ENCODE measurements at places on chromosomes 1 and 21.

DNA sequence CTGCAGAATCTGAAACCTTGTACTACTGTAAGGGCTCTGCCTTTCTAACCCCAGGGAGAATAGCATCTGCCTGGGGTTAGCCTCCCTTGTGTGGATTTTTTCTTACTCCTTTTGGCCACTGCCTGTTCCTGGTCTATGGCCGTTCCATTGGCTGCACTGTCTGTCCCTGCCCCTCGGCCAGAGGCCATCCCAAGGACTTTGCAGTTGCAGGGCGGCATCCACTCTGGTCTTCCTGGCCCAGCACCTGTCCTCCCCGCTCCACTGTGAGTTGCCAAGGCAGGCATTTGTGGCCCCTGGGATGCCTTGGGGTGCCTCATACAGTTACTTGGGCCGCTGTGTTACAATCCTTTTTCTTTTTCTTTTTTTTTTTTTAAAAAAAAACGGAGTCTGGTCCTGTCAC lies 45.8 kb downstream of the PDE9A start:
- no peak for DNase-seq

DNA sequence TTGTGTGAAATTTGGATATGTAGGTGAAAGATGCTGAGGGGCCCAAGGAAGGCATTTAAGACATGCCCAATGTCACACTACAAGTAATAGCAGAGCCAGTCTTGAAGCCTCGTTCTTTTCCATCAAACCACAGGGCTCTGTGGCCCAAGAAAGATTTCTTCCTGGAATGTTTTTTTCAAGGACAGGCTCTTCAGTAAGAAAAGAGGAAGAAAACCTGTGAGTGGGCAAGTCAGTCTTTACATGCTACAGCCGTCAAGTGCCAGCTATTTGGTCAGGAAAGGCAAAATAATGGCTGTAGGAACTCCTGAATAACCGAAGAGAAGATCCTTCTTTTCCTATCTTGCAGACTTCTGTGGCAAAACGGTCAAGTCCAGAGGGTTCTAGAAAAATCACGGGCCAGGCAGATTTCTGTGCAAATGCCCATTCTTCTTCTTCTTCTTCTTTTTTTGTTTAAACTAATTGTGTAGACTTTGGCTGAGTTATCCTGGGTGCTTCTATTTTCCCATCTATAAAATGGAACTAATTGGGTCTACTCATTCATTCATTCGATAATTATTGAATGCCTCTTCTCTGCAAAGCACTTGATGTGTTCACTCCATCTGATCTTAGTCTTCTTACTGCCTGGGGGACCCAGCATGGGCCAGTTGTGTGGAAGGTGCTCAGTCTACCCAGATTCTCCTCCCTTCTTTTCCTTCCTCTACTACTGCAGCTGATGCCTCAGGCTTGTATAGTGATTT lies 1.9 kb upstream of the ID3 start:
- DNase-seq: no peak

DNA sequence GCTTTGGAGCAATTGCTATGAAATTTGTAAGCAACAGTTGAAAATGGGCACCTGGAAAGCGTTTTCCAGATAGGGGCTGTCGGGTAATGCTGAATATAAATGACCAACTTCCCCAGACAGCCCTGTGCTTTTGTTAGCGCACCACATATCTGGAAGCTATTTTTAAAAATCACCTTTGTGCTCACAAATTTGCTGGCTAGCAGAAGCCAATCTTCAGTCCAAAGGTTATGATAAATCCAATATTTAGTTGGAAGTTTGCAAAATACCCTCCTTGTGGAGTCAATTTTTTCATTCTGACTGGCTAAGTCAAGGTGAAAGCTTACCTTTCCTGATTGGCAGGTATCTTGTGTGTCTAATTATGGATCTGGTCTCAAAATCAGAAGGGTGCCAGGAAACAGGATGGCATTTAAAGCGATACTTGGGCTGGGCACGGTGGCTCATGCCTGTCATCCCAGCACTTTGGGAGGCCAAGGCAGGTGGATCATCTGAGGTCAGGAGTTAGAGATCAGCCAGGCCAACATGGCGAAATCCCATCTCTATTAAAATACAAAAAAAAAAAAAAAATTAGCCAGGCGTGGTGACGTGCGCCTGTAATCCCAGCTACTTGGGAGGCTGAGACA lies 124.1 kb upstream of the AJAP1 start:
- DNase-seq: no peak

- no peak for DNase-seq
These were observed 18.3 kb downstream of the LY9 start for GRCh38 chr1:160814316-160814715.

DNA sequence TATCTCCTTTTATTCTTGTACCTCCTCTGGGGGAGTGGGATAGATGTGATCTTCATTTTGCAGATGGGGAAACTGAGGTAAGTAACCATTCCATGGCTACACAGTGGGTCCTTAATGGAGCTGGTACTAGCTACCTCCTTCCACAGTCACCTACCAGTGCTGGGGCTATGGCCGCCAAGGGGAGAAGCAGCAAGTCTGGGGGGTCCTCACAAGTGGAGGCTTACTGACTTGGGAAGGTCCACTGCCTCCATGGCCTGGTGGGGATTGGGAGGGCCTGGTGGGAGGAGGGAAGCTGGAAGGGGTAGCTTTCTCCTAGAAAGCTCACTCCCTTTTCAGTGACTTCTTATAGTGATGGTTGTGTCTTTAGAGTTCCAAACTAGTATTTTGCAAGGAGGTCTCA lies 5.9 kb upstream of the FOXO6 start:
- DNase-seq: no peak

DNA sequence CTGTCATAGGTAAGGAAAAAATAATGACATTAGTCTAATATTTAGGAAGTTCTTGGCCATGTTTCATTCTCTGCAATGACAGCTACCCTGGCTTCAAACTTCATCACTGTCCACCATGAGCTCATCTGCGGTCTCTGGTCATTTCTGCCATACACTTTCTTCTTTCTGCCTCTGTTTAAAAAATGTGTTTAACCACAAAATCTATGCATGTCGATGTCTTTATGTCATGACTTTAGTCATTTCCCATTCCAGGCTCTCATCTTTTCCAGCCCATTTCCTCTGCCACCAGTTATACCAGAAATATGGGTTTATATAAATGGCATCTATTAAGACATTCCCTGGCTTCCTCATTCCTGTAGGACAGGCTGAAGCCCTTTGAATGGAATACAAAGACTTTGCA lies 68.5 kb upstream of the DUSP10 start:
- DNase-seq: no peak

- no peak for DNase-seq
These were observed 801 bp upstream of the GORAB start for GRCh38 chr1:170530972-170531757.

DNA sequence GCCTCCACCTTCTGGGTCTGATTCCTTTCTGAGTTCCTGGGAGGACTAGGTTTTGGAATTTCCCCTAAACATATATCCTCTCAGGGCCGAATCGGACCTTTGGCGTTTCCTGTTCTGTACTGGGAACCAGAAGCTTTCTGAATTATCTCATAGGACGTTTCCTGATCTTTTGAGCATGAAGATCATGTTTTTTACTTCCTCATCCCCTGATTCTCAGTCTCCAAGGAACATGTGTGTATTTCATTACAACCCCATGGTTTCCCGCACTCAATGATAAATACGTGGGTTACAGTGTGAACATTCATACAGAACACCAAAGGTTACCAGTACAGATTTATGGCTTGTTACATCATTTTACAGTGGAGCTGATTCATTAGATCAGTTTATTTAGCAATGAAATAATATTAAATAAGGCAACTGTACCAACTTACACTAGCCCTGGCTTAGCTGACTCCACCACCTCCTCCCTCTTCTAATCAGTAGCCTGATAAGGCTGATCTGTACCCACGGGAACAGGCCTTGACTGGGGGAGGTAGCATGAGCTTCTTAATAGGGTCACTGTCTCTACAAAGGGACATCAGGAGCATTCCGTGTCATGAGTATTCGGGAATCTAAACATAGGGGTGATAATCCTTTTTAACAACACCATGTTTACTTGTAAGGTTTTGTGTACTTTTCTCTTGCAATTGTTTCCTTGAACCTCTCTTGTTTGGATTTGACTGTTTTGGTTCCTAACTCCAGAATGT lies 57.8 kb upstream of the ERRFI1 start:
- DNase-seq: no peak

DNA sequence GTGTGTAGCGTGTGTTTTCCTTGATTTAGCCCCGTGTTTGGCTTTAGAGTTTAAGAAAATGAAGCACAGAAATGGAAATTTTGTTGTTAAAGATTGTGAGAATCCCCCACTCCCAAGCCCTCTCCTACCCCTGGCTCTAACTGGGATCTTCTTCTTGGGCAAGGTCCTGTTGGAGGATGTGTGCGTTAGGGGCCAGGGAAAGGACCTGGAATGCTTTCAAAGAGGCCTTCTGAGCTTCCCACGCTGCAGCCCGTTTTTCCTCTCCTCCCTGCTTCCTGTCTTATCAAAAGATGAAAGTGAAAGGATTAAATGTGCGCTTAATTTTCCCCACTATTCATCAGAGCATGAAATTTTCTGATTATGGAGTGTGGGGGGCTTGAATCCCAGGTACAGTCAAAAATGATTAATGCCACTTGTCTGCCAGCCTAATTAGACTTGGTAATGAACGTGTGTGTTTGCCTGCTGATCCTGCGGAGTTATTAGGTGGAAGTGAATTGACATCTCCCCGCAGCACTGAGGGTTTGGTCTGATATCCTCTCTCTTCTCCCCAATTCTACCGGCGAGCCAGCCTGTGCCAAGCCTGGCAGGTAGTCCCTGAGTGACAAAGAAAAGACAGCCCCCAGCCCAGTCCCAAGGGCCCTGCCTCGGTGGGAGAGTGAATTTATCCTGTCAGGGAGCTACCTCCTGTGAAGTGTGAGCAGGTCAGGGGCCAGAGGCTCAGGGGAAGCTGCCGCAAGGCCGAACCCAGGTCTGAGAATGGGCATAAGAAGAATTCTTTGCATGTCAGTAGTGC lies 4.9 kb downstream of the RASSF5 start:
- no peak for DNase-seq

GRCh38 chr1:111776391-111776790 lies 20.7 kb downstream of the DDX20 start:
- no peak for DNase-seq

- no peak for DNase-seq
These were observed 80.1 kb downstream of the FCRL5 start for GRCh38 chr1:157472056-157472701.

- peak; percentile 46 for DNase-seq
These were observed 69.7 kb upstream of the USP24 start for GRCh38 chr1:55284856-55285255.

DNA sequence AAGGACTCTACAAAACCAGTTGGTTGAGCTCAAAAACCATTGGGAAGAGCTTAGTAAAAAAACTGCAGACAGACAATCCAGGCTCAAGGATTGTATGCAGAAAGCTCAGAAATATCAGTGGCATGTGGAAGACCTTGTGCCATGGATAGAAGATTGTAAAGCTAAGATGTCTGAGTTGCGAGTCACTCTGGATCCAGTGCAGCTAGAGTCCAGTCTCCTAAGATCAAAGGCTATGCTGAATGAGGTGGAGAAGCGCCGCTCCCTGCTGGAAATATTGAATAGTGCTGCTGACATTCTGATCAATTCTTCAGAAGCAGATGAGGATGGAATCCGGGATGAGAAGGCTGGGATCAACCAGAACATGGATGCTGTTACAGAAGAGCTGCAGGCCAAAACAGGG lies 104.0 kb upstream of the BMP8A start:
- DNase-seq: no peak

- no peak for DNase-seq
These were observed 248.2 kb downstream of the MATN1 start for GRCh38 chr1:30475201-30475600.

- DNase-seq: no peak
These were observed 44.9 kb downstream of the PARP1 start for GRCh38 chr1:226362891-226363447.

GRCh38 chr1:215992620-215993019 lies 425.5 kb downstream of the KCTD3 start:
- DNase-seq: peak; percentile 20

DNA sequence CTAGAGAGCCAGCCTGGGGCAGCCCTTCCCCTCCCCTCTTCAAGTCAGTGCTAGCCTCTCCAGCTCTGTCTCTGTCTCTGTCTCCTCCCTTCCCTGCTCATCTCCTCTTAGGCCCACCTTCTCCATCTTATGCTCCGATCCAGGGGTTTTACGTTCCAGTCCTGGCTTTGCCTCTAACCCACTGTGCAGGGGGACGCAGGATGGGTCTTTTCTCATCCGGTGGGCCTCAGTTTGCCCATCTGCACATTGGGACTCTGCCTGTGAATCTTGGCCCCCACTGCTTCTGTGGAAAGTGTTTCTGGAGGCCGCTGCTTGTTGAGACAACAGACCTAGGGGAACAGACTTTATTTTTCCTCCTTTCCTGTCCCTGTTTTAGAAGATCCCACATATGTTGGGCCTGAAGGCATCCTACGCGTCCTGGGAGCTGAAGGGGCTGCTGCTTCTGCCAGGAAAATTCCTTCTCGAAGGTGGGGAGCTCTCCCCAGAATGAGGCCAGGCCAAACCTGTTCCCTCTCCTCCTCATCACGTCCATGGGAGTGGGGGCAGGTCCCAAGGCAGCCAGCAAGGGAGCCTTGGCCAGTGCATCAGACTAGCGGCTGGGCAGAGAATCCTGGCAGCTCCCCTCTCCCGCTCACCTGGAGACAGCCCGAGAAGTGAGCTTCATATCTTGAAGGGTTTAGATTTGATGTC lies 99.5 kb upstream of the CSF3R start:
- no peak for DNase-seq

- no peak for DNase-seq
These were observed 4.8 kb downstream of the FAM110D start for GRCh38 chr1:26163684-26164035.

- no peak for DNase-seq
These were observed 93.7 kb upstream of the ARHGEF16 start for GRCh38 chr1:3360646-3361257.

DNA sequence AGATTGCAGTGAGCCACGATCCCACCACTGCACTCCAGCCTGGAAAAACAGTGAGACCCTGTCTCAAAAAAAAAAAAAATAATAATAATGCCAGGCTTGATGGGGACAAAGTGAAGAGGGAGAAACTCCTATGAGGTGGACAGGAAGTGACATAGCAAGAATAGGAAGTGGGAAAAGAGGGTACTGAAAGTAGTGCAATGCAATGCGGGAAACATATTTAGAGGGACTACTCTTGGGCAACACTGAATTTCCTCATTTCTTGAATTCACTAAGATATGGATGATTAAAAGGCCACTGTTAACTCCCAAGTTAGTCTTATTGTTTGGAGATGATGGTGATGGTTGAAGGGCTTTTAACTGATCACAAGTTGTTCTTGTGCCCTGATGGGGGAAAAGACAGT lies 21.6 kb upstream of the KCNA2 start:
- no peak for DNase-seq

GRCh38 chr1:189216886-189217285 lies 1260.8 kb downstream of the BRINP3 start:
- no peak for DNase-seq

GRCh38 chr1:3264456-3264855 lies 190.0 kb upstream of the ARHGEF16 start:
- no peak for DNase-seq

- DNase-seq: no peak
These were observed 45.6 kb downstream of the AZIN2 start for GRCh38 chr1:33126411-33127000.

- no peak for DNase-seq
These were observed 142.8 kb downstream of the PRDM16 start for GRCh38 chr1:3211582-3212375.

GRCh38 chr1:151783796-151784195 lies 6.5 kb downstream of the TDRKH start:
- no peak for DNase-seq

Data from NCI-H1105 (cell line).